ENCODE measurements at places on chromosomes 3 and 15. TPM values are rescaled to one million over a fixed set of nuclear protein-coding genes. Genes with fewer than 3 reads are reported as not detected.

The FOXP1 gene
- polyA plus RNA-seq: 15.8 TPM

DNA sequence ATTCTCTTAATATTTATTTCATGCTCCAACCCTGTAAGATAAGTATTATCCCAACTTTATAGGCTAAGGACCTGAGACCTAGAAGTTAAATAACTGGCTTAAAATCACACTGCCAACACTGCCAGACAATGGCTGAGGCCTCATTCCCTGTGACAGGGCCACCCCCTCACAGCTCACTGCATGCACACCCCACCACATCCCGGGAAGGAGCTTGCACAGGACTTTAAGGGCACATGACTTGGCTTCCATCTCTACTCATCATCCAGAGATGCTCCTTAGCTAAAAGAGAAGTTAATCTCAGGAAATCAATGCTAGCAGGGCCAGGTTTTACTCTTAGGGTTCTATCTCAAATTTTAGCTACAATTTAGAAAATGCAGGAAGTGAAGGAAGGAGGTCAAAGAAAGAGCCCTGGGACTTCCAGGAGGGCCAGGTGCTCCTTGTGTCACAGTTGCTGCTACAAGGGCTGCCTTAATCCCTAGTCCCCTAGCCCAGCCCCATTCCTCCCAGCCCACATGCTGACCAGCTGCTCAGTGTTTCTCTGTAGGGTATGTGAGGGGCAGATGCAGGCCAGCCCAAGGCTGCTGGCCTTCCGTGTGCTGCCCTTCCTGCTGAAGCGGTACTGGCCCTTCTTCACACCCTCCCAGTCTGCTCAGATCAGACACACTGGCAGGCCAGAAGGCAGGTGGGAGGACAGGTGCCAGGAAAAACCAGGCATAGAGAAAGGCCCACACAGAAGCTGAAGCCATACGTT, 53.5 kb downstream of the WWTR1 start:
- DNase-seq: no peak

DNA sequence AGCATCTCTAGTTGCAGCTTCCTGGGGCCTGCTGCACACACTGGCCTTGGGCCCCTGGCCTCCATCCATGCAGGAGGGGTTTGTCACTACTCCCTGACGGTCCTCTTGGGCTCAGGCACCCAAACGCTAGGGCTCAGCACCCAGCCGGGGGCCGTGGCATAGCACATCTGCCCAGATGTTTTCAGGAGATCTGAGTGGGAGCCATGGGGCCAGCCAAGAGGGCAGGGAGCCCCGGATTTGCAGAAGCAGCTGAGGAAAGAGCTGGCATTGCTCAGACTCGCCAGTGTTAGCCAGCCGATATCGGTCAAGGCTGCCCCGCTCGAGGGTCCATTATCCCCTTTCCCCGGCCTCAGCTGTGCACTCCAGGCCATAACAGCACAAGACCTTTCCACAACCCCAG, 1.5 kb upstream of the ALDH1A3 start:
- DNase-seq: no peak

The CA12 gene
- 0.75 TPM for polyA plus RNA-seq

DNA sequence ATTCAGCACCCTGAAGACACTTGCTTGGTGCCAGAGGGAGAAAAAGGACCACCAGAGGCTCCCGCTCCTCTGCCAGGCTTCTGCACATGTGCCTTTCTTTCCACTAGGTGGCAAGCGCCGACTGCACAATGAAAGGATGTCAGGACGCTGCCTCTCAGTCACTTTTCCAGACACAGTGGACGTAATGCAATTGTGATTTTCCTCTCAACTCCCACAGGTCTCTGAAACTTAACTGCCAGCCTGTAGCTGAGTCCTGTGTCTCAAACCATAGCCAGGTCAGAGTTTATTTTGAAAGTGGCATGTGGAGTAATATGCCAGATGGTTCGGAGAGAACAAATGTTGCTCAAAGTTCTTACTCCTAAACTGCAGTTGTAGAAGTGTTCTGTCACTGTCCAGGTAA, 162.9 kb downstream of the ITPR1 start:
- peak; percentile 38 for DNase-seq

- no peak for DNase-seq
Measured at GRCh38 chr3:18401300-18401961, 23.7 kb downstream of the SATB1 start.

GRCh38 chr3:31232055-31233025, 300.4 kb upstream of the STT3B start:
- DNase-seq: no peak

The C2CD4A gene
- polyA plus RNA-seq: 0.04 TPM

The CLDN16 gene
- 0.13 TPM for polyA plus RNA-seq

DNA sequence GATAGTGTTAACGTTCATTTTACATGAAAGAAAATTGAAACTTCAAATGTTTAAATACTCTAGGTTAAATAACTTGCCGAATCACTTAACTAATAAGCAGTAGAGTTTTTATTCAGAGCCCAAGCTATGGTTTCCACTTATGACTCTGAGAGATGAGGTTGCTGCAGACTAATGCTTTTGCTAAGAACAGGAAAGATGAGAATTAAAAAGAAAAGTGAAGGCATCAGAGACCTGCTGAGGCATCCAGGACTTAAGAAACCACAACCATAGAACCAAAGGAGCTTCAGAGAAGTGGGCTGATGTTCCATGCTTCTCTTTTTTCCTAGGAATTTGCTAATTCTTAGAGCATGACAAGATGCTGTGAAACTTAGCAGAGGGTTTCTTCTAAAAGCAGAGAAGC, 9.5 kb downstream of the HMG20A start:
- DNase-seq: no peak

The ADCY5 gene
- 4.3 TPM for polyA plus RNA-seq

- DNase-seq: no peak
Measured at GRCh38 chr3:155766206-155766605, 21.3 kb upstream of the PLCH1 start.

DNA sequence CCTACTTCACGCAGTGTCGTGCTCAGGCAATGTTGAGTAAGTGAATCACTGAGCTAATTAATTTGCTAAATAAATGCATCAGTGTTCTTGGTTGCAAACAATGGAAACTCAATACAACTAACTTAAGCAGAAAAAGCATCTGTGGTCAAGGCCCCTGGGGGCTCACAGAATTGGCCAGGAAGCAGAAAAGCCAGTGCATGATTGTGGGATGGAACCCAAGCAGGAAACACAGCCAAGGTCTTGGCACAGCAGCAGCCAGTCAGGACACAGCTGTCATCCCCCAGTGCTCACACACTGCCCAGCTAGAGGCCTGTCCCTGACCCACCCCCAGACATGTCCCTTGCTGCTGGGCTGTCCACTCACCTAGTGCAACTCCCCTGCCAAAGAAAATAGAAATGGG, 85.9 kb downstream of the AQP9 start:
- no peak for DNase-seq

The TGFBR2 gene
- polyA plus RNA-seq: 52.1 TPM

The GOLGA6B gene
- polyA plus RNA-seq: 0.75 TPM

The PATL2 gene
- polyA plus RNA-seq: 0.78 TPM

The CAND2 gene
- polyA plus RNA-seq: 59.0 TPM

DNA sequence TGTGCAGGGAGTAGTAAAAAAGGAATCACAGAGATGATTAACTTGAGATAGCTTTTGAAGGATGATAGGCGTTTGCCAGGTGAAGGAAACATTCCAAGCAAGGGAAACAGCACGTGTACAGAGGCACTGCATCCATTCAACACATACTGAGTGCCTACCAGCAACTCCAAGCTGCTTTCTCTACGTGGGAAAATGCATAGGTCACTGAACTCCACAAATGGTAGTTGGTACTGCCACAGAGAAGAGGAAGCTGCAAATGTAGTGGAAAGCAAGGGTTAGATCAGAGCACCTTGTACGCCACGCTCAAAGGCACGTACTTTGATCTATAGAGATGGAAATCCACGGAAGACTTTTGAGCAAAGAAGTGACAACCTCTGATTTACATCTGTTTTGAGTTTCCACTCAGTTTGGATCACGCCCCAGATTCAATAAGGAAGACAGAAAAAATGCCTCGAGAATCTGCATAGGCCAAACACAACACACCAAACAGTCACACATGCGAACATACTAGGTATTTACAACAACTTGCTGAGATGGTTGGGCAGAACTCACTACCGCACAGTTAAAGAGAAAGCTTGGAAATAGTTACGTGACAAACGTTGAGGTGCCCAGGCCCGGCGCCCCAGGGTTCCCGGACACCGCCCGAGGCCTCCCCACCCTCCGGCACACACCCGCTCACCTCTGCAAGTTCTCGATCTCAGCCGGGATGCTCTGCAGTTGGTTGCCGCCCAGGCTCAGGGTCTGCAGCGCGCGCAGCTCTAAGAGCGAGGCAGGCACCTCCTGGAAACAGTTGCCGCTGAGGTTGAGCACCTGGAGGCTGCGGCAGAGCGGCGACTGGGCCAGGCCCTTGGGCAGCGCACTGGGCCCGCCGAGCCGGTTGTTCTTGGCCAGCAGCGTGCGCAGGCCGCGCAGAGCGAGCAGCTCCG, 826 bp downstream of the LRRC58 start:
- DNase-seq: no peak

DNA sequence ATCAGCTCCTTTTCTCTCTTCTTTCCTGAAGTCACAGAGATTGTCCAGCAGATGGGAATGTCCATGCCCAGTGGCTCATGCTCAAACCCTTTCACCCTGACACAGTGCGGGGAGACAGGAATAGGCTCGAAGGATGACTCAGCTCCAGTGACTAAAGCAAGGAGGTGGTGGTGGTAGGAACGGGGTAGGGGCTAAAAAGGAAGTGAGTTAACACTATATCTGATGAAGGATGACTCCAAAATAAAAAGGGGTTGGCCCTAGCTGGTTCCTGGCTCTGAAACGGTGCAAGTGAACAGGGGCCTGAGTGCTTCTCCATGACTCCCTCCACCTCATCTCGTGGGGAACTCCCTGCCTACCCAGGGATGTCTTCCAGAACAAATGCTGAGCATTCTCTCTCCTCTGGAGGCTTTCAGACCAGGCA, 167.4 kb upstream of the LPP start:
- DNase-seq: no peak

The ILDR1 gene
- 0.35 TPM for polyA plus RNA-seq

GRCh38 chr15:82710208-82710555, 507 bp upstream of the AP3B2 start:
- no peak for DNase-seq

The OR5K2 gene
- not detected for polyA plus RNA-seq

All from forelimb muscle (tissue), 1 donor.